ENCODE measurements at places on chromosomes 16 and 17. TPM values are rescaled to one million over a fixed set of nuclear protein-coding genes. Genes with fewer than 3 reads are reported as not detected.
A peak's percentile ranks its signal among the peaks of the same experiment; 100 is the strongest.

The SKAP1 gene
- 0.32 TPM for total RNA-seq

- DNase-seq: no peak
- H3K4me3 ChIP-seq: no peak overlapping the region
- peaks cover 63% of the 10 kb centered on the region for H3K27me3 ChIP-seq
- H3K4me1 ChIP-seq: peaks cover 3% of the 10 kb centered on the region
- no peaks in the 10 kb centered on the region for H3K36me3 ChIP-seq
- no peak overlapping the region for H3K27ac ChIP-seq
Measured at GRCh38 chr16:52497067-52497816, 49.7 kb downstream of the TOX3 start.

The ZNF469 gene
- total RNA-seq: 0.68 TPM

The ABCC11 gene
- total RNA-seq: 0.77 TPM

- H3K27ac ChIP-seq: no peak overlapping the region
- peaks cover 15% of the 10 kb centered on the region for H3K4me1 ChIP-seq
- peaks cover 20% of the 10 kb centered on the region for H3K27me3 ChIP-seq
- no peaks in the 10 kb centered on the region for H3K36me3 ChIP-seq
Measured at GRCh38 chr16:71428883-71429282, 13.0 kb downstream of the TLE7 start.

The RAB37 gene
- total RNA-seq: 9.2 TPM

DNA sequence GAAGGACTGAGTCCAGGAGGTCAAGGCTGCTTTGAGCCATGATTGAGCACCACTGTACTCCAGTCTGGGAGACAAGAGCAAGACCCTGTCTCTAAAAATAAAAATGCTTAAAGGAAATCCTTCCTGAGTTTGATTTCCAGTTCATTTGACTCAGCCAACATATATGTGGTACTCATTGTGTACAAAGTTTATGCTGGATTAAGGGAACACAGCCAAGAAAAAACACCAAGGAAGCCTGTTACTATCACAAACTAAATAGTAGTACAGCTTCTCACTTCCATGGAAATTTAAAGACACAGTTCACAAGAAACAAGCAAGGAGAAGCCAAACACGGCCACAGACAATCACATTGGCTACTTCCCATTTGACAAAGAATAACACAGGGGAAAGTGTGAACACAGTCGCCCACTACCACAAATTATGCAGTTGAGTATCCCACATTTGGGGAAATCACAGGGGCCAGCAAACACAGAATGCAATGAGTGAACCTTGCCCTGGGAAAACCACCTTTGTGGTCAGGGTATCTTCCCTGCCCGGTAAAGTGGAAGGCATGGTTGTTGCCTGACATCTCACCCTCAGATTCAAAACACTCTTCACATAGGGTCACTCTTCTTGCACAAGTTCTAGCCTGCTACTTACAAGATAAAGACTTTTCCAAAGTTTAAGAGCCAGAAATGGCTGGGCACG, 14.5 kb downstream of the TEX14 start:
- no peak overlapping the region for H3K27ac ChIP-seq
- no peaks in the 10 kb centered on the region for H3K4me1 ChIP-seq
- DNase-seq: no peak
- no peaks in the 10 kb centered on the region for H3K27me3 ChIP-seq

The HOXB7 gene
- total RNA-seq: not detected

The MAP2K6 gene
- 39.0 TPM for total RNA-seq

- no peak overlapping the region for H3K4me3 ChIP-seq
- peak; percentile 90 for DNase-seq
- H3K27me3 ChIP-seq: no peaks in the 10 kb centered on the region
Measured at GRCh38 chr17:73492821-73493814, 151.1 kb downstream of the SDK2 start.

The CDH5 gene
- not detected for total RNA-seq

DNA sequence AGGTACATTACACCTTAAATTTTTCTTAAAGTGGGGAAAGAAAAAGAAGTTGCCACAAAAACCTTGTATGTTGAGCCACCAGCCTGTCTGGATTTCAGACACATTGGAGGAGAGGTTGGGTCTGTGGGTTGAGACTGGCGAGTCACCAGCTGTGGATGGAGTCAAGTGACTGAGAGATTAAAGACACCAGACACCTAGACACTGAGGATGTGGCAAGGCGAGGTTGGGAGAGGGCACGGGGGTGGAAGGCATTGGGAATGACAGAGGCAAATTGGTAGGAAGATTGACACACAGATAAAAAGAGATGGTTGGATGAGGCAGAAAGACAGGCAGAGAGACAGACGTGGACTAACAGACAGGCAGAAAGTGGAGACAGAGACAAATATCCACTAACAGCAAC, 49.6 kb downstream of the KCNJ12 start:
- H3K27me3 ChIP-seq: no peaks in the 10 kb centered on the region
- no peak overlapping the region for H3K27ac ChIP-seq
- no peaks in the 10 kb centered on the region for H3K36me3 ChIP-seq
- DNase-seq: peak; percentile 22

GRCh38 chr17:49054342-49055092, 57.3 kb downstream of the IGF2BP1 start:
- peak overlapping the region; percentile 4 for H3K27ac ChIP-seq
- no peaks in the 10 kb centered on the region for H3K27me3 ChIP-seq
- DNase-seq: no peak
- peaks cover 67% of the 10 kb centered on the region for H3K36me3 ChIP-seq
- H3K4me3 ChIP-seq: no peak overlapping the region
- peaks cover 36% of the 10 kb centered on the region for H3K4me1 ChIP-seq

DNA sequence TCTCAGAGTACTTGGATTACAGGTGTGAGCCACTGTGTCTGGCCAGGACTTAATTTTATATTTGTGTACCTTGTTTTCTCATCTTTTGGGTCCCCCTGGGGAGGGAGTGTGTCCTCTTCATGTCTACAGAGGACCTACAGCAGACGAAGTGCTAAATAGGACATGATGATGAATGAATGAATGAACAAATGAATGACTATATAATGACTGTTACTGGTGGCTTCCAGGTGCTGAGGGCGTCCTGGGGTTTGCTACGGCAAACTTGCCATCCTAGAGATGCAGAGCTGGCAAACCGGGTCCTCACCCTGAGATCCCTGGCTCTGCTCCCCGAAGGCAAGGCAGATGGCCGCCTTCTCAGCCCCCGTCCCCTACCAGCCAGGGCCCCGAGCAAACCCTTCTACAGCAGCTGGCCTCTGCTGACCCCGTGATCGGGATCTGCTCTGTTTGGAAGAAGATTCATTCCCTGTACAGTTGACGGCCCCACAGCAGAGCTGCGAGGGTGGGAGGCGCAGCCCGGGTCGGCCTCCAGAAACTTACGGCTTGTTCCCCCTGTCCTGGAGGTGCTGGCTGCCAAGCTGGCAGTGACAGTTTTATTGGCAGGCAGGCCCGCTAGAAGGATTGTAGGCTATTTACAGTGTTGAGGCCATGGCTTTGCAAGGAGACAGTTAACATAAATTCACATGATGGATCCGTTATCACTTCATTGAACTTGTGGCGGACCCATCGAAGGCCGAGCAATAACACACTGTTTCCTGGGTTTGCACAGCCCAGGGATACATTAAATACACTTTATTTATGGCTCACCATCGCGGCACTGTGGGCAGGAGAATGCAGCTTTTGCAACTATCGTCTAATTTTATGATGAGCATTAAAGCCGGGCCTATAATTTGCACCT, 197.7 kb upstream of the GSE1 start:
- H3K27ac ChIP-seq: no peak overlapping the region
- H3K4me1 ChIP-seq: no peaks in the 10 kb centered on the region
- DNase-seq: no peak
- H3K36me3 ChIP-seq: no peaks in the 10 kb centered on the region

DNA sequence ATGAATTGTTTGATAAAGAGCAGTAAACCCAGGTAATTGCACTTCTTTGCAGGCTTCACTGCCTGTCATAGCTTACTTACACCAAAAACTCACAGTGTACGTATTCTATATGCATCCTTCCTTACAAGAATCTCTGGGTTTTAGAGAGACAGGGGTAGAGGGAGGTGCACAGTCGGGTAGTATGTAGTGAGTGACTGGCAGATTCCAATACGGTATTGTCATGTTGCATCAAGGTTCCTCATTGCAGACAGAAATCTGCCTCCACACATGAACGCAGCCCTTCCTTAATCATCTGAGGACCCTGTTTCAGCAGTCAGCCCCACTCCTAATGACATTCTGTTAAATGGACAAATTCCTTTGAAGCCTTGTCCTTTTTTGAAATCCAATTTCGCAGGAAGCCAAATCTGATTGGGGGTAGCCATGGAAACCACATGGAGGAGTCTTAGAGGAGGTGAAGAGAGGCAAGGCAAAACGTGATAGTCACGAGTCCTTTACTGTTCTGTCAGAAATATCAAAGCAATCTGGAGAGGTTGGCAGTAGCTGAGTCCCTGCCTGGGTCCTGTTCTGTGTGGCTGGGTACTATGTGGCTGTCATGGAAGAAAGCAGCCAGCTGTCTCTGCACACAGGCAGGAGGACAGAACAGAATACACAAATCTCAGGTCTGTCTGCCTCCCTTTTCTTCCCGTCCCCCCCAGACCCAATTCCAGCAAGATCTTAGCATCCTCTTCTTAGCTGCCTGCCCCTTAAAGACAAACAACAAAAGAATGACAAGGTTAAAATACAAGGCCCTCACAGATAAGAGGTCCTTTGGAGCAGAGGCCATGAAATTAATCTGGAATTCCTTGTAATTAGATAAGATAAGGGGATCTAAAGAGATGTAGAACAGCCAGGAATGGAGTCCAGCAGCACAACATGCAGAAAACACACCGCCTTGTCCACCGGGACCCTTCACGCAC, 3.1 kb upstream of the SKAP1 start:
- DNase-seq: no peak
- no peaks in the 10 kb centered on the region for H3K36me3 ChIP-seq
- H3K4me3 ChIP-seq: no peak overlapping the region
- peaks cover 19% of the 10 kb centered on the region for H3K4me1 ChIP-seq
- peaks cover 52% of the 10 kb centered on the region for H3K27me3 ChIP-seq
- H3K27ac ChIP-seq: no peak overlapping the region

GRCh38 chr17:59767176-59767575, 59.7 kb downstream of the VMP1 start:
- no peak overlapping the region for H3K4me3 ChIP-seq
- no peaks in the 10 kb centered on the region for H3K4me1 ChIP-seq
- H3K27ac ChIP-seq: no peak overlapping the region
- peaks cover 13% of the 10 kb centered on the region for H3K36me3 ChIP-seq

- H3K27me3 ChIP-seq: peaks cover 72% of the 10 kb centered on the region
- H3K27ac ChIP-seq: no peak overlapping the region
- no peaks in the 10 kb centered on the region for H3K36me3 ChIP-seq
- no peak for DNase-seq
- no peak overlapping the region for H3K4me3 ChIP-seq
Measured at GRCh38 chr17:50635982-50636803, 1.5 kb downstream of the ABCC3 start.

DNA sequence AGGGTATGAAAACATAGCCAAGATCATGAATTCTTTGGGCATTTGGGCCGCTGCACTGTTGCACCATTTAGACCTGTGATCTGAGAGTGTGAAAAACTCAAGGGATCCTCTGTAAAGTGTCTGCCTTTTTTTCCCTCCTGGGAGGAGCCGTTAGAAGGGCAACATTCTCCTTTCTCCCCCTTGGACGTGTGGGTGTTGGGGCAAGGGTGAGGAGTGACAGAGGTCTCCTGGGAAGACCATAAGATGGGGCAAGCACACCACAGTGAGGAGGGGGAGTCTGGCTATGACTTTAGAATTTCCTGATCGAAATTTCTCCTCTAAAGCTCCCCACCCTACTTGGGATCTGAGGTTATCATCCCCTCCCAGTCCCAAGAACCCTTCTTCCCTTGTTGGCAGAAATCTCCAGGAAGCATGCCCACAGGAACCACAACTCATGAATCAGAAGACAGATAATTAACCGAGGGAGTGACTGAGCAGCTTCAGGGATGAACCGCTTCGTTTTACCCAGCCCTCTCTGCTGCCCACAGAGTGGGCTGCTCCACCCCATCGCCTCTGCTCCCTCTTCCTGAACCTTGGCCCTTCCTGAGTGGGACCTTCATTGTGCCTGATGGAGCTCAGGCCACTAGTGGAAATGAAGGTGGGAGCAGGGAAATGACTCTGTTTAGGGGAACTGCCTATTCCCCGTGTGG, 4.2 kb downstream of the ITGB3 start:
- no peaks in the 10 kb centered on the region for H3K36me3 ChIP-seq
- no peak overlapping the region for H3K27ac ChIP-seq
- no peaks in the 10 kb centered on the region for H3K4me1 ChIP-seq
- peaks cover 29% of the 10 kb centered on the region for H3K27me3 ChIP-seq
- H3K4me3 ChIP-seq: no peak overlapping the region

DNA sequence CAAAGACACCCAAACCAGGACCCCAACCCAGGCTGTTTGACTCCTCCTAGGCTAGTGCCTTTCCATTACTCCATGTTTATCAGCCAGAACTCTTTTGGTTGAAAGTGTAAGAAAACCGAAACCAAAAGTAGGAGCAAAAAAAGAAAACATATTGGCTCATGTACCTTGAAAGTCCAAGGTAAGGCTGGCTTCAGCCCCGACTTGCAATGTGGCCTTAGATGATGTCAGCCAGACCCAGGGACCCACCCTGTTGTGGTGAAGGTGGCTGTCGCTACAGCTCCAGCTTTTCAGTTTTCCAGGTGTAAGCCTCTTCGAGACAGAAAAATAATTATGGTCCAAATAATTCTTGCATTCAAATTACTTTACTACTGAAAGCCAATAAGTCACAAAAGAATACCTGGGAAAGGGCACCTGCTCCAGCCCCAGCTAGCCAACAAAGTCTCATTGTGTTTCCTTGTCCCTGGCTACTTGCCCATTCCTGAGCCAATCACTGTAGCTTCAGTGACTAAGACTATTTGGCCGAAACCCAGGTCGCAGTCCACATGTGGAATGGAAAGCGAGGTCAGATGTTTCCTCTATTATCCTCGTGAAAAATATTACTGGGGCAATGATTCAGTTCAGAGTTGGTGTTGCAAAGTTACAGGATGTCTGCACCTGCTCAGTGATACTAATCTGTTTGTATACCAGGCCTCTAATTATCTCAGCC, 20.7 kb downstream of the DNAH9 start:
- DNase-seq: no peak
- H3K36me3 ChIP-seq: no peaks in the 10 kb centered on the region
- H3K4me3 ChIP-seq: no peak overlapping the region
- no peak overlapping the region for H3K27ac ChIP-seq
- no peaks in the 10 kb centered on the region for H3K4me1 ChIP-seq
- H3K27me3 ChIP-seq: no peaks in the 10 kb centered on the region

GRCh38 chr16:28938721-28939120, 7.0 kb downstream of the CD19 start:
- no peaks in the 10 kb centered on the region for H3K4me1 ChIP-seq
- H3K36me3 ChIP-seq: no peaks in the 10 kb centered on the region
- H3K27me3 ChIP-seq: no peaks in the 10 kb centered on the region
- no peak overlapping the region for H3K27ac ChIP-seq
- no peak for DNase-seq

DNA sequence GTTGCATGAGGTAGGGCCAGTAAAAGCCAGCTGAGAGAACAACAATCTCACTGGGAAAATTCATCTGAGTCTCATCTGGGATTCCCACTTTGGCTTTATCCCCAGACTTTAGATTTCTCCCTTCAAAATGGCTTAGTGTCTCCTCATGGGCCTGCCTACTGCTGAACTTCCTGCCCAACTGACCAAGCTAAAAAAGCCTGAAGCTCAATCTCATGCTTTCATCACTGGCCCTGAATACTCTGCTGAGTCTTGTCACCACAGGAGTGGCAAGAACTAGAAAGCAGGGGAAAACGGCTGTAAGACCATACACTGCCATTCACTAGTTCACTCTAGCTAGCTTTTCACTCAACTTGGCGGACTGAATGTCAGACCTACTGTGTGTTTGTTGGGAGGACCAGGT, 96.4 kb upstream of the NOG start:
- no peaks in the 10 kb centered on the region for H3K27me3 ChIP-seq
- H3K4me1 ChIP-seq: no peaks in the 10 kb centered on the region
- no peak for DNase-seq
- H3K36me3 ChIP-seq: no peaks in the 10 kb centered on the region

The CLEC18B gene
- total RNA-seq: not detected

All from endodermal cell (in vitro differentiated cells).